BJ (cell line): ENCODE measurements at places on chromosomes 16 and 17.

- no peak for DNase-seq
Measured at GRCh38 chr17:48455791-48456190, 25.8 kb upstream of the SKAP1 start.

- DNase-seq: no peak
Measured at GRCh38 chr17:42526031-42526444, 10.0 kb upstream of the NAGLU start.

DNA sequence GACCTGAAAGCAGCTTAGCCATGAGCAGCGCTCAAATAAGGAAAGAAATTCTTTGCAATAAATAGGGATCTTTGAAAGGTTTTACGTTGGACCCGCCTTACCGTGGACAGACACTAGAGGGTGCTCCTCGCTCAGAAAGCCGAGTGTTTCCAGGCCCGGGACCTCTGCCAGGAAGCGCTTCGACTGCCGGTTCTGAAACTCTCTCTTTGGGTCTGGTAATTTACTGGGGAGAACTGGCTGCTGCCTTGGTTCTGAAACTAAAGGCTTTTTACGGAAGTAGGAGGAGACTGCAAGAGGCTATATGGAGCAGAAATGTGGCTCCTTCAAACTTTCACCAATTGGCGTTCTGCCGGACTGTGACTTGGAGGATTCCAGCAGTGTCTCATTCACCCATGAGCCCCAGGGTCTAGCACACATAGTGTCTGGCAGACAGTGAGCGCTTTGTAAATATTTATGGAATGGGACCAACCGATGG lies 45.6 kb upstream of the HOXB9 start:
- DNase-seq: peak; percentile 13

GRCh38 chr17:63960430-63960829 lies 12.3 kb downstream of the SCN4A start:
- DNase-seq: no peak

DNA sequence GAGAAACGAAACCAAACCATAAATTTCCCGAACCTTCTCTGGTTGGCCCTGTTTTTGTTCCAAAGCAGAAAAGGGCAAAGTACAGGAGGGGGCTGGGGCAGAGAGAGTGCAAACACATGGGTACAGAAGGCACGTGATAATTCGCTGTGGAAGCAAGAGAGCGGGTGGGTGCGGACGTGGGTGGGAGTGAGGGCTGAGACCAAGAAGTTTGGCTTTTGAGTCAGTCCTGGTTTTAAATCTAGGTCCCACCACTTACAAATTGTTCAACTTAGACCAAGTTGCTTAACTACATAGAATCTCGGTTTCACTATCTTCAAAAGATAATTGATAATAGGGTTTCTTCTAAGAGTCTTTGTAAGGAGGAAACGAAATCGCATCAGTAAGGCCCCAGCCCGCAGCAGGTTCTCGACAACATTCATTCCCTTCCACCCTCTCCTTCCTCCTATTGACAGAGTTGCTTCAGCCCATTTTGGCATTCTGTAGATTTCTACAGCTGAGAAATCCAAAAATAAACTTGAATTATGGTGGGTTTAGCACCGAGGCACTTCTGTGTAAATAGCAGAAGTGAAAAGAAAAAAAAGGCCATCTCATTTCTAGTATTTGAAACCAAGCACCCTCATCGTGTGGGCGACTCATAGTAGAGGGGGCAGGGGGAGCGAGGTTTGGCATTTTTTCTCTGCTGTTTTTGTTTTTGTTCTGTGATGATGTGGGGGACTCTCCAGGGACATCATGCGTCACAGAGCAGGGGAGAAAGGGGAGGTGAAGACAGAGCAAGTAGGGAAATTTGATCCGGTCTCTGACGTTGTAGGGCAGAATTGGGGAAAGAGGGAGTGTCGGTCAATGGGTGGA lies 33.6 kb upstream of the CCR7 start:
- DNase-seq: no peak

GRCh38 chr16:12170103-12171040 lies 193.8 kb downstream of the SNX29 start:
- peak; percentile 57 for DNase-seq

DNA sequence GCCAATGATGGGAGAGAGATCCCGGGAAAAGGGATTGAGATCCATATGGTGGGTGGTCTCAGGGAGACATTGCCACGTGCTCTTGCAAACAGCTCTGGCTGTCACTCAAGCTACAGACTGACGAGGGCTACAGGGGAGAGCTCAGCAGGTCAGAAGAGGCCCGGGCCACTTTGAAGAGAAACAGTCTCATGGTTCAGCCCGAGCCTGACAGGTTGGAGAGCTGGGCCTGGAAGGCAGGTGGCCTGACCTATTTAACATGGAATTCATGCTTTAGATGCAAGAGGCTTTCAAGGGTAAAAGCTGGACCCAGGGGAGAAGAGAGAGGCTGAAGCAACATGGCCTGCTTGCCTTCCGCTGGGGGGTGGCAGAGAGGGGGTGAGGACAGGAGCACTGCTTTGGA lies 81.0 kb upstream of the BRD7 start:
- no peak for DNase-seq

DNA sequence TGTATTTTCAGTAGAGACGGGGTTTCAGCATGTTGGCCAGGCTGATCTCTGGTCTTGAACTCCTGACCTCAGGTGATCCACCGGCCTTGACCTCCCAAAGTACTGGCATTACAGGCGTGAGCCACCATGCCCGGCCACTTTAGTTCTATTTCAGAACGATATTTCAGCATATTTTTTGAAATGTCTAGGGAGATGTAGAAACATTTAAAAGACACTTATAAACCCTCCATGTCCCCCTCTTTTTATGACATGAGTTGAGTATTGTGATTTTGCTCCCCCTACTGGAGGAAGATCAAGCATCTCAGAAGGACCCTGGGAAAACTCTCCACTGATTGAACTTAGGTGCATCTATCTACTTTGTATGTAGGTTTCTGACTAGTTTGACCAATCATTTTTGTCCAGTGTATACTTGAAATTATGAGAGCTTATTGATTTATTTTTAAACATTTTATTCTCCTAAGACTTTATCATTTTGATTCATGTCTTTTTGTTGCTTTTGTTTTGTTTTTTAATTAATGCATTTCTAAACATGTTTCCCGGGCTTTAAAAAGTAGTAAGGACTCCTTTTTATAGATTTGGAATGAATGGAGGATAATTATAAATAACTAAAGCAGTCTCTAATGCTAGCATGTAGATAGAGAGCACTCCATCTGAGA lies 105.1 kb downstream of the CHD9 start:
- no peak for DNase-seq

DNA sequence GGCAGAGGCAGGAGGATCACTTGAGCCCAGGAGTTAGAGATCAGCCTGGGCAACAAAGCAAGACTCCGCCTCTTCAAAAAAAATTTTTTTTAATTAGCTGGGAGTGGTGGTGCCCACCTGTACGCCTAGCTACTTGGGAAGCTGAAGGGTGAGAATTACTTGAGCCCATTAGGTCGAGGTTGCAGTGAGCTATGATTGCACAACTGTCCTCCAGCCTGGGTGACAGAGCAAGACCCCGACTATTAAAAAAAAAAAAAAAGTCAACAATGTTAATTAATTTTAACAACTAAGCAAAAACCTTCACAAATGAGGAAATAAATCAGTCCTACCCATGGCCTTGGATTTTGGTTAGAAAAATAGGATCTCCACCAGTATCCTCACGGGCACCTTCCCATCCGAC lies 5.4 kb downstream of the DHX58 start:
- no peak for DNase-seq

DNA sequence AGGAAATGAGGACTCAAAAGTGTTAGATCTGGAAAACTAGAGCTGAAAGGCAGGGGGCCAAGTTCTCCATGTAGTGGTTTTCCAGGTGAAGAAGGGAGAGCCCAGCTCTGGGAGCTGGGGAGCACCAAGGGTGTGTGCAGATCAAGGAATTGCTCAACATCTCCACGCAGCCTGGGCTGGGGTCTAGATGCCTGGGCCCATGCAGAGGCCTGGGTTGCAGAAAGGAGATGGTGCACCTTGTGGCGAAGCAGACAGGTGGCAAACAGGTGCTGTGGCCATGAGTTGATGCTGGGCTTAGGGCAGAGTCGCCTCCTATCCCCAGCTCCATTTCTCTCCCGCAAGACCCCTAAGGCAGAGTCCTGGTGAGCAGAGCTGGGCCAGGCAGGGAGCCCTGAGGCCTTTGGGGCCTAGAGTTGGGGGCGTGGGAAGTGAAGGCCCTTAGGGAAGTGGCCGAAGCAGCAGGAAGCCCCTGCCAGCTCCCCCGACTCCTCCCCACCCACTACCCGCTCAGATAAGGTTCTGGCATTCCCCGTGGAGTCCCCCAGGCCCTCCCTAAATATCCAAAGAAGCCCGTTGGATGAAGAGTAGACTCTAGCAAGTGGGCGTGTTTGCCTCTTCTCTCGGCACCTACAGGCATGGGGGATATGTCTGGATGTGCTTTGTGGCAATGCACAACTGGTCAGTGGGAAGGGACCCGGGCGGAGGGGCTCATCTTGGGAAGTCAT lies 777 bp downstream of the FOXN1 start:
- DNase-seq: no peak

GRCh38 chr17:60652454-60653247 lies 25.0 kb upstream of the BCAS3 start:
- no peak for DNase-seq

GRCh38 chr16:8237452-8237851 lies 352.9 kb downstream of the TMEM114 start:
- DNase-seq: no peak

DNA sequence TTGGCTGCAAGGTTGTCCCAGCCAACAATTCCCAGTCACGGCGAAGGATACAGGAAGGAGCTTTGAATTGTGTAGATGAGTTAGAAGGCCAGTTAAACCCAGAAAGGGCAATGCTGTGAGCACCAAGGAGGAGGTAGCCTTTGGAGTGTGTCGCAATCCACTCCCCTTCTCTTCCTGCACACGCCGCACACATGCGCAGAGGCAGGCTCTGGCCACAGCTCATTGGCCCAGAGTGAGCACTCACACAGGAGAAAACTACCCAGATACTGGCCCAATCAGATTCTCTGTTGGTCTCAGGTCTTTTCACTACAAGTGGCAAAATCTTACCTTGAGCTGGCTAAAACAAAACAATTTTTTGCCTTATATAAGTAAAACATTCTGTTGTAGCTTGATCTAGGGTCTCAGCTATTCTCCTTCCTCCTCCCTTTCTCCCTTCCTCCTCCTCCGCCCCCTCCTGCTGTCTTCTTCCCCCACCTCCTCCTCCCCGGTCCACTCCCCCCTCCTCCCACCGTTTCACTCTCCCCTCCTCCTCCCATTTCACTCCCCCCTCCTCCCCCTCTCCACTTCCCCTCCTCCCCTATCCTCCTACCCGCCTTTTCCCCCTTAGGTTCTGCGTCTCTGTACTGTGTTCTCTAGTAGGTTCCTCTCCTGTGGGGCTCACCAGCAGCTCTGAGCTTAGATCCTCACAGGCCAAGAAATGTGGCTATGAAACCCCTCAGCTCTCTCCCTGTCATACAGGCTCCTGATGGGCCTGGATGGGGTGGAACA lies 344.9 kb downstream of the CPPED1 start:
- no peak for DNase-seq

GRCh38 chr16:17411263-17411662 lies 59.5 kb downstream of the XYLT1 start:
- no peak for DNase-seq
